B cell (primary cell): ENCODE measurements at places on chromosomes 3 and 15. TPM values are rescaled to one million over a fixed set of nuclear protein-coding genes. Genes with fewer than 3 reads are reported as not detected.

MESP2 gene
- total RNA-seq = not detected in 2 replicates

IL17RE gene
- total RNA-seq = 0.34 TPM in 1 of 2 replicates, not detected in the other

A4GNT gene
- not detected in 2 replicates for total RNA-seq

DNA sequence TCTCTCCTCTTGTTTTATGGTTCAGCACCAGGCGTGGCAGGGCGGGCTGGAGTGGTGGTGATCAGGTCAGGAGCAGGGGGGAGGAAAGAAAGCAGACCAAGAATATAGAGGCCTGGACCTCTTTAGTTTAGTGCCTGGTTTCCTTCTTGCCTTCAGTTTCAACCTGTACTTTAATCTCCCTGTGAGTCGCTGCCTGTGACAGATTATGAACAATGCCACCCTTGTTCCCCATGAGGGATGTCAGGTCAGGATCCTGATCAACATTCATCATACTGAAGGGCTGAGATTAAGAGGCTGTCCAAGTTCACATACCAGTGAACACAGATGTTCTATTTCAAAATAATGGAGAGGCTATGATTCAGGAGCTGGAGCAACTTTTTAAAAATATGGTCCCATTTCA is 11.4 kb downstream of the ENTPD3 start:
- DNase-seq = no peak

GOLGA6L2 gene
- total RNA-seq = not detected in 2 replicates

DNA sequence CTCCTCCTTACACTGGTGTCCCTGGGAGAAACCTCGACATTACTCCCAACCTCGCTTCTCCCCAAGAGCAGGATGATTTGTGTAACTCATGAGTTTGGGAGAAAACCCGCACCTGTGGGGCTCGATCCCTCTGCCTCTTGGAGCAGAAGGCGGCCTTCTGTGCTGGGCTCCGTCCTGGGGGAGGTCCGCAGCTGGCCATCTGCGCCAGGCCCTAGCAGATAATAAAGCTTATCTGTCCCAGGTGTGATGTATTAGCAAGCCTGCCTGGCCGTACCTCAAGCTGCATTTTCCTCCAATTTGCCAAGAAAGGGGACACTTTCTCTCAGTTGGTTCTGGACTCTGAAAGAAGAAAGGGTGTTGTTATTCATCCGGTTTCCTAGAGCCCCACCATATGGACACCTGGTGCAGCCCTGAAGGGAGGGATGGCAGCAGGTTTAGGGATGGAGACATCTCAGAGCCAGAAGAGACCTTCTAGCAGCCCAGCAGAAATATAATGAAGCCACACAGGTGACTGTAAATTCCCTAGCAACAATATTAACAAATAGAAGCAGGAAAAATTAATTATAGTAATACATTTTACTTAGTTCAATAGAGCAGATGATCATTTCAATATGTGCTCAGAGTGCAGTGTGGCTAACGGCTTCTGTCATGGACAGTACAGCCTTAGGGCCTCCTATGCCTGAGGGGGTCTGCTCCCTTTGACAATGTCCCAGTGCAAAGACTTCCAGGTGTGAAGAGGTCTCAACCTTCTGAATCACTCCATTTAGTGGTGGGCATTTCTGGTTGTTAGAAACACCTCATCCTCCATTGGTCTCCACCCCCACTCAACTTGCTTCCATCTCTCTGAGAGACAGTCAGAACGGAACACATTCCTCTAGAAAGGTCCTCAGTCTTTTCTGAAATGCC is 94.8 kb downstream of the CPN2 start:
- no peak for DNase-seq

SEMA5B gene
- total RNA-seq = 0.05 TPM in 1 of 2 replicates, not detected in the other

- no peak for DNase-seq
Observed at GRCh38 chr15:40367371-40367685, 9.3 kb downstream of the DISP2 start.

GRCh38 chr15:37097144-37097919 is 3.0 kb downstream of the MEIS2 start:
- DNase-seq = no peak

- no peak for DNase-seq
Observed at GRCh38 chr15:56654624-56655023, 78.7 kb downstream of the ZNF280D start.

- DNase-seq = no peak
Observed at GRCh38 chr15:45443645-45444044, 65.3 kb upstream of the GATM start.

GRCh38 chr15:40058476-40059140 is 19.6 kb upstream of the SRP14 start:
- no peak for DNase-seq

DNA sequence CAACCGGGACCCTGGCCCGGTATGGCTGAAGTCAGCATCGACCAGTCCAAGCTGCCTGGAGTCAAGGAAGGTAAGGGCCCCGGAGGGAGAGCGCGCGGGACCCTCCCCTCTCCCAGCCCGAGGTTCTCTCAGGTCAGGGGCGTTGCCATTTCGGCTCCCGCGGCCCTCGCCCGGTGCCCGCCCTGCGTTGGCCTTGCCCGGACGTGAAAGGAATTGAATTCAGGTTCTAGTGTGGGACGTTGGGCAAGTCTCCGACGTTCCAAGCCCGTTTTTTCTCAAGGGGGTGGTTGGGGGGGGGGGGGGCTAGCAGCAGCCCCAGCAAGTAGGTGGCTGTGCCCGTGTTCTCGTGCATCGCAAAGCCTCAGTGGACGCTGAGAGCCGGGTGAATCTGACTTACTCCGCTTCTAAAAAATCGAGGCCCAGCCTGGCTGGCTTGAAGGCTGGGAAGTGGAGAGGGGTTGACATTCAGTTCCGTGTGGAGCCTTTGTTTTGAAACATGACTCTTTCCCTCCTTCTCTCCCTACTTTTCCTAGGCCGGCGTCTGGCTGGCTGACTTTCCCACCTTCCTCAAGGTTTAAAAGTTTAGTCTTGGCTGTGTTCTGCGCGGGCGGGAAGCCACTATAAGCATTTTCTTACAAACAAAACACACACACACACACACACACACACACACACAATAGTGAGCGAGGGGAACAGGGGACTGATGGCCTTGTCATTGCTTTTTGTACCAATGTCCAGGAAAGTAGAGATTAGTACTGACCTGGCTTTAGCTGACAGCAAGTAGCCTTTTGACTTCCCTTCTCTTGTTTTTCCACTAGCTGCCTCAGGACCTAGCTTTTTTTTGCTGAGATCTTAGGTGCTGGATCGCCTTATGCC is at the start of gene UTS2B:
TSS of gene UTS2B (minus strand) at position 873 of the 876 bp plus-strand sequence. CDS start 48,337 bp downstream, outside the sequence.
- DNase-seq = no peak

C3orf85 gene
- total RNA-seq = not detected in 2 replicates

LOXL1 gene
- total RNA-seq = 0.49 and 0.61 TPM in 2 replicates

GRCh38 chr3:36784138-36784635 is 19.8 kb upstream of the DCLK3 start:
- DNase-seq = no peak

- no peak for DNase-seq
Observed at GRCh38 chr15:77035999-77036471, 34.9 kb downstream of the TSPAN3 start.

EOMES gene
- total RNA-seq = 0.10 and 0.19 TPM in 2 replicates

CDC25A gene
- 0.07 and 0.53 TPM in 2 replicates for total RNA-seq

DNA sequence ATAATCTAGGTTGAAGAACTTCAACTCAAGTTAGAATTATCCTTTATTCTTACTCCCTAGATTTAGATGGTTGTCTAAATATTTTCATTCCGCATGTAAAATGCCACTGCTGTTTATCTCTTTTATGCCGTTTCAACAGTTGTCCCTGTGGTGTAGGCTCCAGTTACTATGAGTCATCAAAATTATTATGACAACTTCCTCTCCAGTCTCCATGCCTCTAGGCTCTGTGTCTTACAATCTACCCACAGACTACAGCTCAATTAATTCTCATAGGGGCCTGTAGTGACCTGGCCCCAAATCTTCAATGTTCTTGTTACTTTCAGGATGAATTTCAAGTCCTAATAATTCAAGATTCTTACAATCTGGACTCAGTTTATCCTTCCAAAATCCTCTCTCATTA is 105.8 kb upstream of the UNC13C start:
- DNase-seq = no peak

DNA sequence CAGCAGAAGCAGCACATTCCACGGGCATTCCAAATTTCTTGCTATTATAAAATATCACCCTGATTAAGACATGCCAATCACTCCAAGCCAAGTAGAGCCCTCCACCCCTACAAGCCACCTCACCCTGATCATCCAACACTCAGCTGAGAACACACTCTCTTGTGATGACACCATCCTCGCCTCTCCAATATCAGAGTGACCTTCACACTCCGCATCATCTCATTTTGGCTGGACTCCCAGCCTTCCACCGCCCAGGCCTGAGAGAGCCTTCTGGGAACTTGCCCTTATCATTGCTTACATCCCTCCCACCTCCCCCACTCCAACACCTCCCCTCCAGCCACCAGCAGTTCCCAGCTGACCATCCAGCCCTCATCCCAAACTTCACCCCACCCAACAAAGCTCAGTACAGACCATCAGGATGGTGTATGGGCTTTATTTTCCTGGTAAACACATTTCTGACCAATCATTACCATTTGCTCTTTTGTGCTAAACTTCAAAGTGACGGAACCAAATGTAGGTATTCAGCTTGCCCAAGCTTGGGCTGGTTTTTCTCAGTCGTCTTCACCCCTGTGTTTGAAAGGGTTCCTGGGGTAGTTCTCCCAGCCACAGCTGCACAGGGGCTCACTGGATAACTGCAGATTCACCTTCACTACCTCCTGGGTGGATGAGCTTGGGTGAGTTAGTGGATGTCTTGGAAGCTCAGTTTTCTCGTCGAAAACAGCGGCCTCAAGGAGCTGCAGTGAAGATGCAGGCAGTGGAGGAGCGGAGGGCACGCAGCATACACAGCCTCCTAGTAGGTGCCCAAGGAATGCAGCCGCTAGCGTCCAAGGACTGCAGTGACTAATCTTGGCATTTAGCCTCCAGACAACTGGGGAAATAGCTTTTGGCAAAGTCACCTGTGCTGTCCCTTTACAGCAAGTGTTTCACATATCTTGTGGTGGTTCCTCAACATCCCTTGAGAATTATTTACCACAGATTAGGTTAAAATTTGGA is 115.1 kb downstream of the LIPC start:
- DNase-seq = no peak

GRCh38 chr3:139135657-139136056 is 91.0 kb upstream of the PRR23C start:
- DNase-seq = no peak

- DNase-seq = no peak
Observed at GRCh38 chr15:72994534-72995177, 57.6 kb upstream of the NEO1 start.

PPM1L gene
- 11.4 and 12.0 TPM in 2 replicates for total RNA-seq

- DNase-seq = no peak
Observed at GRCh38 chr3:102810937-102811336, 376.1 kb downstream of the ZPLD1 start.

DNA sequence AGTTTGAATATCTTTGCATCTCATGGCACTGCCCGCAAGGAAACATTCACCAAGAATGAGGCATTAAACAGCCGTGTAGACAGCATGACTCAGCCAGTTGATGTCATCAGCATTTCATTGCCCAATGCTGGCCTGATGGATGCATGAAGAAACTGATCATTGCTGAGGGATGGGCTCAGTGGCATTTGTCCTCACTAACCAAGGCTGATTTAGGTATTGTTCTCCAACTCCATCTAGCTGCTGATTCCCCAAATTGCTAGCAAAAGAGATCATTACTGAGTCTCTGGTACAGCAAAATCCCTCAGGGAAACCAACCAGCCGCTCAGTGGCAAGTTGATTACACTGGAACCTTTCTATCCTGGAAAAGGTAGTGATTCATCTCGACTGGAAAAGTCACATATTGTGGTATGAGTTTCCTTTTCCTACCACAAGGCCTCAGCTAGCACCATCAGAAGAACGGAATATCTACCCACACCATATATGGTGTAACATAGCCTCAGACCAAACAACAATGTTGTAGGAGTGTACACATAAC is 186.5 kb upstream of the GAP43 start:
- DNase-seq = no peak

ARHGAP31 gene
- 7.8 and 8.3 TPM in 2 replicates for total RNA-seq

CGGBP1 gene
- total RNA-seq = 119 and 121 TPM in 2 replicates

ATRIP gene
- 11.6 and 14.3 TPM in 2 replicates for total RNA-seq

DNA sequence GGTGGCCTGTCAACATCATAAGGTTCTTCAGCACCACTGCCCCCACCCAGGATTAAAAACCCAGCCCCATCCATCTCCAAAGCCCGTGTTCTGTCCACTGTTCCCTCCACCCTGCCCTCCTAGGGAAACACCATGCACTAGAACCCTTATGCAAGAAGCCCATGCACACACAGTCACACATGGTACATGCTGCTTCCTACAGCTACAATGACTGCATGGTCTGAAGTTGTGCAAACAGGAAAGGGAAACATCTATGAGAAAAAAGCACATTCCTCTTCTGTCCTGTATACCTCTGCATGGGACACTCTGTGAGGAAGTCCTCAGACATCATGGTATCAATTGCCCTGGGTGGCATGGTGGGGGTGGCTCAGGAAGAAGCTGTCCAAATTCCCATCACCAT is 108.6 kb upstream of the MRPS22 start:
- no peak for DNase-seq

GRCh38 chr3:100093831-100094230 is 20.5 kb downstream of the FILIP1L start:
- no peak for DNase-seq

DNA sequence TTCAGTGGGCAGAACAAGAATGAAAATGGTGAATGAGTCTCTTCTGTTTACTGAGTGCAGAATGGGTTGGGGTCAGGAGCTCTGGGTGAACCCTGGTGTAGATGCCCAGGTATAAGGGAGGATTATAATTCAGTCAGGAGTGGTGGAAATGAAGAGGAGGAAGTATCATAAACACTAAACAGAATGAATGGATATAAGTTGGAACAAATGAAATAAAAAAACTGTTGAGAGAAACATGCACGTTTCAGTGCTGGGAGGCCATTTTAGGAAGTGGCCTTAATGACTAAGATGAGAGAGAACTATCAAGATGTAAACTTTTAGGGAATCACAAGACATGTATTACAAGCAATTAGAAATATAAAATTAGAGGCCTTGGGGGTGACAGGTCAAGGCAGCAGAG is 32.8 kb upstream of the LEKR1 start:
- DNase-seq = no peak

TRPM1 gene
- not detected in 2 replicates for total RNA-seq

- DNase-seq = no peak
Observed at GRCh38 chr3:170058127-170058526, 20.3 kb downstream of the GPR160 start.

- no peak for DNase-seq
Observed at GRCh38 chr3:64138656-64139375, 86.5 kb downstream of the PRICKLE2 start.

KLHL40 gene
- not detected in 2 replicates for total RNA-seq

DNA sequence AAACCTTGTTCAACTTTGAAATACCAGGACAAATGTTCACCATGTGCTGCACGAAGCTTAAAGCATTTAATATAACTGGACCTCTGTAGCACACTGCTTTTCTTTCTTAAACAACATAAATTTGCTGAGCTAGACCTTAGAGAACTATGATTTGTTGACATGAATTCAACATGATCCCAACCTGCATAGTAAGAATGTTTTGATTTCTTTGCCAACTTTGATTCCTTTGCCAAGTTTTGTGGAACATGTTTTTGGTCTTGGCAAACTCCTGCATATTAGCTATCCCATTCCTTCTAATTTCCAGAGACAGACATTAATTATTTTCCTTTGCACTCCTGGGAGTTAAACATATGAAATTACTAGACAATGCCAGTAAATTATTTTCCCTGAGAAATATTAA is 197.2 kb upstream of the RBMS3 start:
- DNase-seq = no peak

ROPN1 gene
- not detected in 2 replicates for total RNA-seq

FBXO40 gene
- not detected in 2 replicates for total RNA-seq
